ENCODE measurements at places on chromosomes 7 and 10. TPM values are rescaled to one million over a fixed set of nuclear protein-coding genes. Genes with fewer than 3 reads are reported as not detected.

PPP1R17 gene
- not detected for polyA plus RNA-seq

ADIRF gene
- 20.4 TPM for polyA plus RNA-seq

GLI3 gene
- 13.3 TPM for polyA plus RNA-seq

LOXL4 gene
- polyA plus RNA-seq = 4.4 TPM

AGR3 gene
- polyA plus RNA-seq = 2.5 TPM

BAG3 gene
- polyA plus RNA-seq = 27.0 TPM

GNGT1 gene
- 0.11 TPM for polyA plus RNA-seq

ZNHIT1 gene
- 73.6 TPM for polyA plus RNA-seq

BTBD16 gene
- polyA plus RNA-seq = 0.54 TPM

HACD1 gene
- polyA plus RNA-seq = 11.7 TPM

BRI3 gene
- 93.5 TPM for polyA plus RNA-seq

MKI67 gene
- polyA plus RNA-seq = 66.1 TPM
